ENCODE measurements at places on chromosomes 12 and 14. TPM values are rescaled to one million over a fixed set of nuclear protein-coding genes. Genes with fewer than 3 reads are reported as not detected.
A peak's percentile ranks its signal among the peaks of the same experiment; 100 is the strongest.

Gene TSPAN19
- not detected for total RNA-seq

Gene EPYC
- not detected for total RNA-seq

Gene IFI27
- 98.5 TPM for total RNA-seq

DNA sequence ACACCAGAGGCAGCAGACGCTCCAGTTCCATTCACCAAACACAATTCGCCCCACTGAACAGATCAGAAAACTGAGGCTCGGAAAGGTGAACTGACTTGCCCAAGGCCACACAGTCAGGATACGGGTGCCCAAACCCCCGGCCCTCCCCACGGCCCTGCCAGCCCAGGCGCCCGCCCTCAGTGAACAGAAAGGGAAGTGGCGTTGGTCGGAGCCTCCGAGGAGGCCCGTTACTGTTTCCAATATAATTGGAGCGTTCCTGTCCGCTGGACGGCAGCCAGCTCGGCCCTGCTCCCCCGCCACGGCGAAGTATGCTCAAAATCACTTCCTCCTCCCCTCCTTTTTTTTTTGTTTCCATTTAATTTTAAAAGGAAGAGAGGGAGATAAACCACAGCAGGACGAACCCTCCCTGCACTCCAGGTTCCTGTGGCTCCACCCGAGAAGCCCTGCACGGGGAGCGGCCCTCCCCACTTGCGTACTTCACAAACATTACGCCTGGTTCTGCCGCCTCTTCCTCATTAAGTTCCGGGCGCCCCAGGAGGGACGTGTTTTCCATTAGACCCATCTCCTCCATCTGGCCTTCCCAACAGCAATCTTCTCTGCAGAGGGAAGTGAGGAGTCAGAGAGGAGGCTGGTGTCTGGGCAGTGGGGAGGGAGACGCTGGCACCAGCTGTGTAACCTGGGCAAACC, 61.1 kb downstream of the NCOR2 start:
- DNase-seq: peak; percentile 90

GRCh38 chr12:24487606-24488005, 461.3 kb downstream of the BCAT1 start:
- no peak for DNase-seq

Gene RND1
- total RNA-seq: 0.96 TPM

DNA sequence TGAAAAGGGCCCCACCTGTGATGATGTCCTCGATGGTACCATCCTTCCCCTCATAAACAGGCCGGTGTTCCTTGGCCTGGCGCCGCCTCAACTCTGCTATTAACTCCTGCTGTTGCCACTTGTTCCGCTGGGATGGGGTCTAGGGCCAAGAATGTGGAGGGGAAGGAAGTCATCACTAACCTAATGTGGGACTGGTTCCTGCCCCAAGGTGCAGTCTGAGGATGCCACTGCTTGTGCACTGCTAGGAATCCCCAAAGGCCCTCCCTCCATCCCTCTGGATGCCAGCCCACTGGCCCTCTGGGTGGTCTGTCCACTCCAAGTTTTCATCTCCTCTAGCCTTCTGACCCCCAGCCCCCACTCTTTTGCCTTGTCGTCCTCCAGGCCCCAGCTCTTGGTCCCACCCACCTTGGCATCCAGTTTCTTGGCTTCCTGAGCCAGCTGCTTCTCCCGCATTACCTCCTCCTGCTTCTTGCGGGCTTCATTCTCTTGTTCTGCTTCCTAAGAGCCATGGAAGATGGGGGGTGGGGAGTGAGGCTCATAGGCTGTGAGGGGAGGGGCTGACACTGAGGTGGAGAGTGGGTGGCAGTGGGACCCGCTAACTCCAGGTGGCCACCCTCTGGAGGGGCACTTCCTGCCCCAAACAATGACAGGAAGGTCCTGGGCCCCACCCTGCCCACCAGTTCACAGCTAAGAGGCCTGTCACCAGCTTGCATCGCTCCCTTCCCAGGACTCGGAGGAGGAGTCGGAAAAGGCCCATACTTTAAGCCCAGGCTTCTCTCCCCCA, 23.7 kb downstream of the PRPF40B start:
- peak; percentile 62 for DNase-seq

Gene CCDC197
- not detected for total RNA-seq

- no peak for DNase-seq
Observed at GRCh38 chr12:64147875-64148274, 74.2 kb downstream of the KICS2 start.

GRCh38 chr12:19482551-19483109, 43.3 kb downstream of the AEBP2 start:
- peak; percentile 56 for DNase-seq

GRCh38 chr14:81625343-81625742, 91.7 kb upstream of the SEL1L start:
- DNase-seq: no peak

- DNase-seq: no peak
Observed at GRCh38 chr14:83828406-83828805, 1701.5 kb upstream of the FLRT2 start.

Gene ZNF641
- total RNA-seq: 20.7 TPM

DNA sequence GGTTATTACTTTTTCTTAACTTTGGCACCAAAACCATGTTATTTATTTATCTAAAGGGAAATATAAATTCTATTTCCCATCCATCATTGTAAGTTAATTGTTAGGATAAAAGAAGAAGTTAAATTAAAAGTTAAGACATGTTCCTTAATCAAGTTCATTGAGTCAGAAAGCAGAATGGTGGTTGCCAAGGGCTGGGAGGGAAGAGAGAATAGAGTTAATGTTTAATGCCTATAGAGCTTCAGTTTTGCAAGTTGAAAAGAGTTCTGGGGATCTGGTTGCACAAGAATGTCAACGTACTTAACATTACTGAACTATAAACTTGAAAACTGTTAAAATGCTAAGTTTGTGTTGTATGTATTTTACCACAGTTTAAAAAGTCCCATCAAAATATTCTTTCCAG, 63.2 kb upstream of the NR2C1 start:
- DNase-seq: no peak

GRCh38 chr12:130863298-130863697, 8.6 kb upstream of the RAN start:
- DNase-seq: no peak

DNA sequence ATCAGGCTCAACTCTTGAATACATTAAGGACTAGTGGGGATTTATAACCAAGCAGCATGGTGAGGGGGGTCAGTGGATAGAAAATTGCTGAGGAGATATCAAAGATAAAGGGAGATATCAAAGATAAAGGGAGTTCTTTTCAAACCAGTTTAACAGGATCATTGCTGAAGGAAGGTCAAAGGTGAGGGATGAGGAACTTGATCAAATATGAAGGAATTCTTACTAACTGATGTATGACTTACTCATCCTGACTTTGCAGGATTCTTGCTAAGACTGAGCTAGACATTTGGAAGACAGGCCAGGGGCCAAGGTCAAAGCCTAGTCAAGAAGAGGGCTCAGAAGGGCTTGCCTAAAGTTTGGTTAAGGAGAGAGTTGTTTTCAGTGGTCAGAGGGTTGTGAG, 4.8 kb downstream of the ABHD4 start:
- no peak for DNase-seq

DNA sequence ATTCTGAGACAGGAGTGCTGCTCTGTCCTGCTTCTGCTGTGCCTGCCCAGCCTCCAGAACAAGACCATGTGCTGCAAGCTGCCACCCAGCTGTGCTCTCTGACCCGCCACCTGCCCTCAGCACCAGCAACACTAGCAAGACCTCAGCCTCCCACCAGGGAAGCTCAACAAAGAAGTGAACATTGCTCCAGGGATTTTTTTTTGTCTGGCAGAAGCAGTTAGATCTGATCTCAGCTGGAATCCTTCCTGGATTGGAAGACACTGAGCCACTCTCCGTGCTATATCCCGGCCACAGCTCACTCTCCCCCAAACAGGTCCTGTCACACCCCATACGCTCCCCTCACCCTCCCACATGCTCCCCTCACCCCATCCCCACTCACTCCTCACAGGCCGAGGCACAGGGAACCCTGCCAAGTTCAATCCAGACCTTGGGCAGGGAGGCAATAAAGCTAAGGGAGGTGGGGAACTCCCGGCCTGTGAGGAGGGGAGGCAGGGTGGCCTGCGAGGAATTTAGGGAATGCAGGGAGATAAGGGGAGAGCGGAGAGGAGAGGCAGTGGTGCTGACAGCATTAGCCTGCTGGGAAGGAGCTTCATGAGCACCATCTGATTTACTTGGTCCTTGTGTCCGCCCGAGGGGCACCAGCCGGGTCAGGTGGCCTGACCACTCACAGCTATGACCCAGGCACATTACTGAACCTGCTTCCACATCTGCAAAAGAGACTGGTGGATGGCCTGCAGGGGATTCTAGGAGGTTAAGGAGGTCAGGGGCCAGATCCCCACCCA, 29.7 kb downstream of the CCDC85C start:
- peak; percentile 76 for DNase-seq

Gene DNAJC22
- 0.51 TPM for total RNA-seq

Gene GPR132
- 0.80 TPM for total RNA-seq

Gene DLGAP5
- not detected for total RNA-seq

Gene TMEM121
- total RNA-seq: 3.5 TPM

DNA sequence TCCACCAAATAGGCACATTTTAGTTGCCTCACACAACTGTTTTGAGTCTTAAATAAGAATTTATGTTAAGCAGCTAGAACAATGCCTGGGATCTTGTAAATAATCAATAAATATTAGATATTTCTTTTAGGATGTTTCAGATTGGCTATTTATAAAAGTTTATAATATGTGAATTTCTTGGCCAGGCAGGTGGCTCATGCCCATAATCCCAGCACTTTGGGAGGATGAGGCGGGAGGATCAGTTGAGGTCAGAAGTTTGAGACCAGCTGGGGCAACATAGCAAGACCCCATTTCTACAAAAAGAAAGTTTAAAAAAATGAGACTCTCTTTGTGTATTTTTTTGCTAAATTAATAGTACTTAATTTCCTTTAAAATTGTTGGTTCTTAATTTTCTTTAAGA, 21.8 kb downstream of the ARG2 start:
- no peak for DNase-seq

DNA sequence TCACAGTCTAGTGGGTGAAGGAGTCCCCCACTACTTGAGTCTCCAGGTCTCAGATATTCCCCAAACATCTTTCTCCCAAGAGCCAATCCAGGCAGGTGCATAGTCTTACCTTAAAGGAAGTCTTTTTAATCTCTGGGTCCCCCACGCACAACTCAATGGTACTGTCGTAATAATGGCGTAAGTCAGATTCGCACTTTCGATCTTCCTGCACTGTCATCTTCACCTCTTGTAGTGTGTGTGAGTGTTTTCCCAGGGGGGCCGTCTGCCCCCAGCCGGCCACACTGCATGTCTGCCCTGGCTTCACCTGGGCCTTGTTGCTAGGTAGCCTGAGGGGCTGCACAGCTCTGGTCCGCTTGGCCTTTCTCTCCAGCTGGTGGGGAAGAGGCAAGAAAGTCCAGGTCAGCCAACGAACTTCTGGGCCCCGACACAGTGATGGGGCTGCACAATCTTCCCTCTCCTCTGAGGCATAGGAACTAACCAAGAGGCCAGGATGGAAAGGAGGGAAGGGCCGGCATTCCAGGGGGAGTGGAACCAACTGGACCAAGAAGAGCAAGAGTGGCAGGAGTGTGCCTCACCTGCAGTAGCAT, 2.1 kb downstream of the GZMB start:
- DNase-seq: no peak

DNA sequence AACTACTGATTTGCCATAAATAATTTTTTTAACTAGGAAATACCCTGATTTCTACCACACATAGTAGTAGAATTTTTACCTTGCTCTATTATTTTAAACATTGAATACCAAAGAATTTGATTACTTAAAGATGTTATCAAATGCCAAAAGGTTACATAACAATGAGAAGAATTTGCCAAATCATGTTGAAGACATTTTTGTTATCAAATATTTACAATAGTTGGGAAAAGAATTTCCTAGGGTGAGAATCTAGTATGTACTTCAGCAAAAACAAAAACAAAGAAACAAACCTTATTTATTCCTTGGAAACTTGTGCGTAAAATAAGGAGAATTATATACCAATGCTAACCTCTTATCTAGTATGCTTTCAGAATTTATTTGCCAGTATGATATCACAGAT, 107.2 kb downstream of the SCAF11 start:
- no peak for DNase-seq

GRCh38 chr14:86091811-86092210, 561.9 kb downstream of the FLRT2 start:
- no peak for DNase-seq

Gene NGB
- total RNA-seq: not detected

Gene LHX5
- total RNA-seq: not detected

- no peak for DNase-seq
Observed at GRCh38 chr14:96267336-96267735, 11.3 kb downstream of the BDKRB1 start.

Gene HPD
- 1.4 TPM for total RNA-seq

GRCh38 chr12:5272018-5272785, 159.7 kb upstream of the NTF3 start:
- DNase-seq: no peak

Gene SLCO1A2
- total RNA-seq: not detected

GRCh38 chr14:104787736-104788135, 7.8 kb downstream of the AKT1 start:
- DNase-seq: peak; percentile 77

Gene BHLHE41
- total RNA-seq: 10.6 TPM

GRCh38 chr12:118922405-118922804, 58.9 kb upstream of the SRRM4 start:
- no peak for DNase-seq

Gene DACT1
- total RNA-seq: 8.0 TPM

Gene RFLNA
- 0.22 TPM for total RNA-seq
